Activated CD4-positive, alpha-beta T cell treated with anti-CD3 and anti-CD28 coated beads, Interleukin-2, amount 10 ng/mL, durations not matched to agents 24 days and 14 days (primary cell): ENCODE measurements at places on chromosomes 16 and 17.

DNA sequence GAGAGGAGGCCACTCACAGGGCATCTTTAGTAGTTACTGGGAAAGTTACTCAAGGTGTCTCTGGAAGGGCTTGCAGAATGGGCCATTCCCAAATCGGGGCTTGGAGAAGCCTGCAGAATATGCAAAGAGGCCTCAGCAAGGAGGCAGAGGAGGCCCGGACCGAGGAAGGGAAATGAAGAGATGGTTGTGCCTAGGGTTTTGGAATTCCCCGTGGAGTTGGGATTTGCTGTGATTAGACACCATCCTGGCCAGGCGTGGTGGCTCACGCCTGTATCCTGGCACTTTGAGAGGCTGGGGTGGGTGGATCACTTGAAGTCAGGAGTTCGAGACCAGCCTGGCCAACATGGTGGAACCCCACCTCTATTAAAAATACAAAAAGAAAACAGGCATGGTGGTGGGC is 193.0 kb downstream of the IRF8 start:
- no peak for DNase-seq

DNA sequence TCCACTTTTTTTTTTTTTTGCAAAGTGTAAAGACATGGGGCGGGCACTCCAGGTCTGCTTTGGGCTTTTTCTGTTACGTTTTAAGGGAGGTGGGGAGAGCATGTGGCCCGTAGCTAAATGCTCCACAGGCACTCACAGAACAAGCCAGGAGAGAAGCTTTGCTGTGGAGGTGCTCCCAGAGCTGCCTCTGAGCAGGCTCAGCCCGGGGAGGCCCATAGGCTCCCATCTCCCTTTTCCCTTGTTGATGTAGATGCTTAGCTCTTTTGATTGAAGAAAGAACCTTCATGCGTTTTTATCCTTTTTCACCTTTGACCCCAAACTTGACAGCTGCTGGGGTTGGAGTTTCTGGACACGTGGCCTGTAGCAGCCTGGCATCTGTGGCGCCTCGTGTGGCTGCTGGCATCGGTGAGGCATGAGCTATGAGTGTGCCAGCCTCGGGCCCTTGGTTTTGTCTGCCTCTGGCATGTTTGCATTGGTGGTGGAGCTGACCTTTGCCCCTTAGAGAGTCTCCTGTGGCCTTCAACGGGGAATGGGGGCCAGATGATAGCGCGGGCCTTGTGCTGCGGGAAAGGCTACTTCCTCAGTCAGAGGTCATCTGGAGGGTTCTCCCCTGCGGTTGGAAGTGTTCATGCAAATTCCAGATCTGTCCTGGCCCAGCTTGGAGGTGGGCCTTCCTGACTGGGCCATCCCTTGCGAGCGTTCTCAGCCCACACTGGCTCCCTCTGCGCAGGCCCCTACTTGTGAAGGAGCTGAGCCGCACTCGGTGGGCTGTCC is 20.0 kb upstream of the IL17C start:
- DNase-seq = no peak

GRCh38 chr17:3927628-3928340 is 11.5 kb upstream of the P2RX1 start:
- no peak for DNase-seq

GRCh38 chr17:51947160-51947735 is 211.3 kb downstream of the CA10 start:
- DNase-seq = no peak

- no peak for DNase-seq
These were observed 220.4 kb downstream of the CBLN1 start for GRCh38 chr16:49061137-49061714.

DNA sequence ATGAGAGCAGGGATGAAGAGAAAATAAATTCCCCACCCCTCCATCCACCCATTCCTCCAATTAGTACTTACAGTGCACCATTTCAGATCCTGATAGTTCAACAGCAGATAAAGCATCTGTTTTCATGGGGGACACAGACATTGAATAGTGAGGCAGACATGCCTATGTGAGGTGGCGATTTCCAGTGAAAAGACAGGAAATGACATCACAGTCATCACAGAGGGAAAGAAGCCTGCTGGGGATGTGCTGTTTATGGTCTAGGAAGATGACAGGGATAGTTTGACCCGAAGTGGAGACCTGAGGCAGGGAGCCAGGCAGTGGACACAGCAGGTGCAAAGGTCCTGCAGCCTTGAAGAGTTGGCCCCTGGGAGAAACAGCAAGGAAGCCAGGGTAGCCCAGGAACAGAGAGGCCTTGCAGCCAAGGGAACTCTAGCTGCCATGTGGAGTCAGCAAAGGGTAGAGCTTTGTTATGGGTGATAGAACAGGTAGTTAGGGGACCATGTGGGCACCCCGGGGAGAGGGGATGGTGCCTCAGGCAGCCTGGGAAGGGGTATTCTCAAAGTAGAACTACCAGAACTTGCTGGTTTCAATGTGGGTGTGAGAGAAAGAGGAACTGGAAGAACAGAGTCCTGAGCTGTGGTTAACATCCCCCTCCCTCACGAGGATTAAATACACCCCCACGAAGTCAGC is 256.6 kb downstream of the CPPED1 start:
- DNase-seq = no peak

DNA sequence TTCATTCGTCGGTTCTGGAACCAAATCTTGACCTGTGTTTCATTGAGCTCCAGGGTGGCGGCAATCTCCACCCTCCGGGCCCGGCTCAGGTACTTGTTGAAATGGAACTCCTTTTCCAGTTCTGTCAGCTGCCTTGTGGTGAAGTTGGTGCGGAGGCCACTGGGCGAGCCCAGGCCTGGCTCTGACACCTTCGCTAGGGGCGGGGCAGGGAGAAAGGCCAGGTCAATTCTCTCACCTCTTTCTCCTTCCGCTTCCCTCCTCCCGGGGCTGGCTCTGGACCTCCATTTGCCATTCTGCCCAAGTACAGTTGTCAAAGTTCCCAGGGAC is 1.2 kb downstream of the HOXB1 start:
- no peak for DNase-seq

DNA sequence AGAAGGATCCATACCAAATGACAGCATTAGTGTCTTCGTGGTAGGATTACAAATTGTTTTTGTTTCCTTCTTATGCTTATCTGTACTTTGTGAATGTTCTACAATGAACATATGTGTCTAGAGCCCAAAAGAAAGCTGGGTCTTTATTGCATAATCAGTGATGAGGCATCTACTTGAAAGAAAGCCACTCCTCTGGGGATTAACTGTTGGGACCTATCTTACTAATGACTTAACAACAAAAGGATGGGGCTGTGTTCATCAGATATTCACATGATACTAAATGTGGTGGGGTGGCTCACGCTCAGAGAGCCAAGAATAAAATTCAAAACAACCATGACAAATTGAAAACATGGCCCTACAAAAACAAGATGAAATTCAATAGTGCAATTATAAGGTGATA is 160.2 kb downstream of the RGS9 start:
- no peak for DNase-seq

DNA sequence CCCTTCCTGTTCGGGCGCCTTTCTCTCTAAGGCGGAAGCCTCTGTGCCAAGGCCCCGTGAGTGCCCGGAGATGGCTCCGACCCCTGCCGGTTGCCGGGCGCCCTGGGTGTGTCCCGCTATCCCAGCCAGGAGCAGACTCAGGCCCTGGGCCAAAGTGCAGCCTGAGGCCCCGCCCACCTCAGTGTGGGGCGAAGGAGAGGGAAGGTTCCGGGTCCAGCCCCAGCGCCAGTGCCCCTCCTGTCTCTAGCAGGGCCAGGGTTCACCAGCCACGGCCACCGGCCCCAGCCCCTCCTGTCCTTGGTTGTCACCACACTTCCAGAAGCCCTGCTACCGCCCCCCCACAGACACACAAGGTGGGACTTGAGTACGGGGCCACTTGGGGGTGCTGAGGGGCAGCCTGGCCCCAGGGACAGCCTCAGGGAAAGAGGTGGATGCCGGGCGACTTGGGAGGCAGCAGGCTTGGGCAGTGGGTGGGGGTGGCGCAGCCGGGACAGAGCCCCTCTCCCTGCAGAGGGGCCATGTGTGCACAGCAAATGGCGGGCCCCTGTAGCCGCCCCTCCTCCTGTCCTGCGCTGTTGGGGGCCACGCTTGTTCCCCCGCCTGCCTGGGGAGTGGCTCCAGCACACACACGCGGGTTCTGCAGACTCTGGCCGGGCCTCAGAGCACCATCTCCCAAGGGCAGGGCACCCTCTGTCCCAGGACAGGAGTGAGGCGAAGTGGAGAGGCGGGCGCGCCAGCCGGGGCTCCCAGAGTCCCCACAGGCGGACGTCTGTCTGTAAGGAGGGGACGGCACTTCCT is 6.0 kb downstream of the C1QTNF8 start:
- no peak for DNase-seq

GRCh38 chr17:42407289-42407836 is 15.7 kb downstream of the CAVIN1 start:
- peak; percentile 88 for DNase-seq

DNA sequence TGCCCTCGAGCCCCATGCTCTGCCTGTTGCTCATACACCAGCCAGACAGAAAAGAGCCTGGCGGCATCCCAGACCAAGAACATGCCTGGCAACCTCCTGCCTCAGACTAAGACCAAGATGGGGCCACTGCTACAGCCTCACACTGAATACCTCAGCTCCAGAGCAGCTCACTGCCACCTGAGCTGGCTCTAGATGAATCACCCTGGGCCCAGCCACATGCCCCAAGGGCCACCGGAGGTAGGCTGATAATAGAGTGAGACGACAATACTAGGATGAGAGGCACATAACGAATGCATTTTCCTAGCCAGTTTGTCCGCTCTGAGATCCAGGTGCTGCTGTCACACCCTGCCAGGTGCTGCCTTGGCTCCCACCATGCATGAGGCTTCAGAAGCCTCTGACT is 13.0 kb downstream of the PIP4K2B start:
- no peak for DNase-seq

DNA sequence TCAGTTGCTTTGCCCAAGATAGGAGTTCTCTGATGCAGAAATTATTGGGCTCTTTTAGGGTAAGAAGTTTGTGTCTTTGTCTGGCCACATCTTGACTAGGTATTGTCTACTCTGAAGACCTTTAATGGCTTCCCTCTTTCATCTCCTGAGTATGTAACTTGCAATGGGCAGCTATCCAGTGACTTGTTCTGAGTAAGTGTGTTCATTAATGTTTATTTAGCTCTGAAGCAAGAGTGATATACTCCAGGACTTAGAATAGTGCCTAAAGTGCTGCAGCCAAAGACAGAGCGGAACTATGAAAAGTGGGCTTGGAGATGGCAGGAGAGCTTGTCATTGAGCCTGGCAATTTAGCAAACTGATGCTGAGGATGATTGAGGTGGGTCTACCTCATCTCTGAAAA is 8.8 kb upstream of the TANGO6 start:
- no peak for DNase-seq

- DNase-seq = no peak
These were observed 14.0 kb downstream of the CA5A start for GRCh38 chr16:87922250-87922871.

DNA sequence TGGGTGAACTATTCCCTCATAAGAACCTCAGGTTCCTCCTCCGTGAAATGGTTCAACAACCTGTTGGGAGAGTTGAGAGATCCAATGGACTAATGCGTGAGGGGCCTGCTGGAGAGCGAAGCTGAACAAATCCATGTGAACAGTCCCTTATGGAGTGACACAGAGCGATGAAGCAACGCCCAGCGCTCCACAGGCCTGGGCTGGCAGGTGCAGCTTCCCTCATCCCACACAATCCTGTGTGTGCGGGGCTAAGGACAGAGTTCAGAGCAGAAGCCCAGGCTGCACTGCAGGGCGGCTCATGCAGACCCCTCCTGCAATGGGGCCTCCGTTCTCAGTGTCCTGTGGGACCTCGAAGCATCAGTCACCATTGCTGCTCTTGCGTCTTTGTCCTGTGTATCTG is 90.4 kb downstream of the KCNJ12 start:
- no peak for DNase-seq

DNA sequence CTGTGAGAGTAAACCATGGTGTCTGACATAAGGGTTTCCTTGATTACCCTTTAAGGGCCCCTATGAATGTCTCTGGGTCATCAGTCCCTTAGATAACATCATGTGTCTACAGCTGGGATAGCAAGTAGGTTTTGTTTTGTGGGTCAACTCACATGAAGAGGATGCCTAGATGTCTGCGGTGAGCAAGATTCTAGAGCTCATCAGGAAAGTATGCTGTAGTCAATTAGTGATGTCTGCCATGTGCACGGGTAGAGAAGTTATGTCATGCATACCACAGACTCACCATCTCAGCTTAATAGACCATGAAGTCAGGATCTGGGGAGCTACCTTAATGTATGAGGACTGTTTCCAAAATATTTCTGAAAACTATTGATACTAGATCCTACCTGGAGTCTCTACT is 57.5 kb downstream of the CDH13 start:
- DNase-seq = no peak

DNA sequence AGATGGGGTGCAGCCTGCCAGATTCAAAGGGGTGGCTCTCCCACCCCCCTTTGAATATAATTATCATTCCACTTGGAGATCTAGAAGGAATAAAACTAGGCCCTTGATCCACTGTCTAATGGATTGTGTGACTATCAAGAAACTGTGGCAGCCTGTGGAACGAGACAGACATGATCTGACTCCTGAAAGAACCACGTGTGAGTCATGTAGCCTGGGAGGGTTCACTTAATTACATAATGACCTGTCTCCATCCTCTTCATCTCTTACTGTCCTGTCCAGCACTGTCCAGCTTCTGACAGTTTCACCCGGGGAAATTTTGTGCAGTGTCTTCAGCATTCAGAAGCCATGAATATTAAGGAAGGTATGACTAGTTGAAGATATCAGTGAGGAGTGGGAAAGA is 43.3 kb upstream of the CDH13 start:
- DNase-seq = no peak

DNA sequence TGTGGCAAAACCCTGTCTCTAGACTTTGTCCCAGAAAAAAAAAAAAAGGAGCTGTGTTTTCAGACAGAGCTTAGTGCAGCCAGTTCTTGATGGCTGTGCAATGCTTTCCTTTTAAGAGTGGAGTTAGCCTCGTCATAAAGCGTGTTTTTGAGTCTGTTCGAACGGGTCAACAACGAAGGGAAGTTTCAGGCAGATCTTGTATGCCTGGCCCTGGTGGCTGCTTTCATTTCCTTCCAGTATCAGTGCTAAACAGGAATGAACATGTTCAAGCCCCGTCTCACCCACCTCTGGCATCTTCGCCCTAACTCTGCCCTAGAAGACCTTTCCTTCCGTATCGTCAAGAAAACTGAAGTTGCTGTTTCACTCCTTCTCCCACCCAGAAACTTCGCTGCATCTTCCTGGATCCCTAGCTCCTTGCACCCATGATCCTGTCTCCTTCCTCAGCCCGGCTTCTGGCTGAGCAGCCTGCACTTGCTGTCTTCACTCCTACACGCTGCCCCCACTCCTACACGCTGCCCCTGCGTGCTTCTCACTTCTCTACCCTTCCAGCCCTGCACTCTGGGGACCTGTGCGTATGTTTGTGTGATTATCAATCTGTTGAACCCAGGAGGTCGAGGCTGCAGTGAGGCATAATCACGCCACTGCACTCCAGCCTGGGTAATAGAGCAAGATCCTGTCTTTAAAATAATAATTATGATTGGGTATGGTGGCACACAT is 55.3 kb downstream of the USP10 start:
- DNase-seq = no peak

- peak; percentile 72 for DNase-seq
These were observed 90.6 kb upstream of the CDH5 start for GRCh38 chr16:66275775-66276428.
